Activated CD4-positive, alpha-beta T cell treated with anti-CD3 and anti-CD28 coated beads, Interleukin-2, amount 10 ng/mL, durations not matched to agents 7 days and 5 days (primary cell): ENCODE measurements at places on chromosomes 16 and 17. TPM values are rescaled to one million over a fixed set of nuclear protein-coding genes. Genes with fewer than 3 reads are reported as not detected.

Gene TRPV3
- total RNA-seq, result 0.10 TPM

Gene ASGR1
- 0.29 TPM for total RNA-seq

Gene KLHDC4
- total RNA-seq, result 102 TPM

Gene CCDC102A
- 10.5 TPM for total RNA-seq

Gene HBQ1
- not detected for total RNA-seq

Gene KRT14
- not detected for total RNA-seq

Gene ZDHHC1
- total RNA-seq, result 0.22 TPM

Gene KRTAP2-2
- not detected for total RNA-seq

Gene FBXW10B
- 0.60 TPM for total RNA-seq

Gene SPATA32
- 0.67 TPM for total RNA-seq

Gene RPS15A
- total RNA-seq, result 2,119 TPM

Gene EPOP
- 7.5 TPM for total RNA-seq

Gene RBFOX1
- total RNA-seq, result not detected

Gene TMC6
- 438 TPM for total RNA-seq

Gene FAM171A2
- 0.08 TPM for total RNA-seq

Gene DHX58
- total RNA-seq, result 54.3 TPM

Gene ALOX12B
- total RNA-seq, result 0.27 TPM

Gene KRT23
- not detected for total RNA-seq

Gene NKD1
- 0.81 TPM for total RNA-seq

Gene HSD17B2
- not detected for total RNA-seq

Gene KCTD2
- 21.7 TPM for total RNA-seq

Gene AURKB
- 188 TPM for total RNA-seq

Gene SHISA6
- total RNA-seq, result not detected

Gene KRT16
- total RNA-seq, result not detected

Gene ADAT1
- 60.3 TPM for total RNA-seq

Gene KIF19
- 0.69 TPM for total RNA-seq

Gene CD300E
- total RNA-seq, result not detected

Gene CLDN9
- total RNA-seq, result not detected

Gene MMP15
- total RNA-seq, result 0.27 TPM

Gene RAB40B
- total RNA-seq, result 1.7 TPM

Gene SLC5A2
- total RNA-seq, result 0.52 TPM

Gene SOCS1
- 133 TPM for total RNA-seq

Gene CSH2
- total RNA-seq, result not detected

Gene DPEP3
- total RNA-seq, result 0.10 TPM

Gene TRAPPC1
- 235 TPM for total RNA-seq

Gene MLKL
- 36.7 TPM for total RNA-seq

Gene CCDC92B
- 0.08 TPM for total RNA-seq

Gene SLC6A2
- total RNA-seq, result not detected

Gene KRTAP17-1
- not detected for total RNA-seq

Gene CDYL2
- 40.7 TPM for total RNA-seq

Gene PRR29
- 3.8 TPM for total RNA-seq

Gene SBK1
- 17.9 TPM for total RNA-seq

Gene HS3ST3A1
- 1.0 TPM for total RNA-seq

Gene HSPB9
- total RNA-seq, result not detected

Gene SECTM1
- 16.4 TPM for total RNA-seq

Gene GAS7
- 0.27 TPM for total RNA-seq
